ENCODE measurements at places on chromosomes 6 and 20. TPM values are rescaled to one million over a fixed set of nuclear protein-coding genes. Genes with fewer than 3 reads are reported as not detected.
A peak's percentile ranks its signal among the peaks of the same experiment; 100 is the strongest.

PDYN gene
- total RNA-seq = not detected

GRCh38 chr6:136225496-136225895 lies 24.6 kb downstream of the MTFR2 start:
- H3K4me1 ChIP-seq = peaks cover 7% of the 10 kb centered on the region
- H3K36me3 ChIP-seq = peaks cover 5% of the 10 kb centered on the region
- no peaks in the 10 kb centered on the region for H3K27me3 ChIP-seq

- H3K27ac ChIP-seq = no peak overlapping the region
- peaks cover 3% of the 10 kb centered on the region for H3K27me3 ChIP-seq
- no peaks in the 10 kb centered on the region for H3K36me3 ChIP-seq
- DNase-seq = no peak
- no peak overlapping the region for H3K4me3 ChIP-seq
Measured at GRCh38 chr20:63141531-63141930, 74.4 kb downstream of the YTHDF1 start.

FOXQ1 gene
- not detected for total RNA-seq

- H3K36me3 ChIP-seq = no peaks in the 10 kb centered on the region
- H3K4me1 ChIP-seq = no peaks in the 10 kb centered on the region
- H3K4me3 ChIP-seq = no peak overlapping the region
- DNase-seq = no peak
- H3K27me3 ChIP-seq = peaks cover 3% of the 10 kb centered on the region
Measured at GRCh38 chr6:46948699-46949098, 27.0 kb upstream of the ADGRF5 start.

DNA sequence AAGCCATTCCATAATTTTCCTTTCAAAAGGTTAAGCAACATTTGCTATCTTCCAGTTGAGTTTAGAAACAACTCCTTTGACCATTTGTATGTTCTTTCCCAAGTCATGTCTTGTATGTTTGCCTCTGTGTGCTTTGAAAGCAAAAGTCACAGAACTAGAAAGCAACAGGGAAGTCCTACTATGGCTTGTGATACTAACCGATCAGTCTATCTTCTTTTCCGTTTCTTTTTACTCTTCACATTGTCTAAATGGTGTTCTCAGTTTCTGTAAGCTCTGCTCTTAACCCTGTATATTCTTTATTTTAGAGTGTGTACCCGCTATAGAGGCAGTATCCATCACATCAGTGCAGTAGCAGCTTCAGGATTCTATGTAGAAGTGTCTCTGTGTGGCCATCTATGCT lies 32.9 kb downstream of the TMEM244 start:
- H3K4me3 ChIP-seq = no peak overlapping the region
- no peak for DNase-seq
- no peaks in the 10 kb centered on the region for H3K4me1 ChIP-seq
- H3K27ac ChIP-seq = no peak overlapping the region
- H3K36me3 ChIP-seq = no peaks in the 10 kb centered on the region
- H3K27me3 ChIP-seq = no peaks in the 10 kb centered on the region

DNA sequence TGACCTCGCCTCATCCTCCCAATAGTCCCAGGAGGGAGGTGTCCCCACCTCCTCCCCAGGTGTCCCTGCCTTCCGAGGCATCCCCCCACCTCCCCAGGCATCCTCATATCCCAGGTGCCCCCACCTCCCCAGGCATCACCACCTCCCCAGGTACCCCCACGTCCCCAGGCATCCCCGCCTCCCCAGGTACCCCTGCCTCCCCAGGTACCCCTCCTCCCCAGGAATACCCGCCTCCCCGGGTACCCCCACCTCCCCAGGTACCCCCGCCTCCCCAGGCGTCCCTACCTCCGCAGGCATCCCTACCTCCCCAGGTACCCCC lies 198.9 kb downstream of the SYNDIG1 start:
- no peak for DNase-seq
- no peak overlapping the region for H3K4me3 ChIP-seq
- no peaks in the 10 kb centered on the region for H3K27me3 ChIP-seq
- H3K27ac ChIP-seq = no peak overlapping the region

PLTP gene
- 4.8 TPM for total RNA-seq

OR14J1 gene
- not detected for total RNA-seq

GRCh38 chr20:44324343-44324742 lies 12.5 kb upstream of the R3HDML start:
- no peak overlapping the region for H3K4me3 ChIP-seq
- no peaks in the 10 kb centered on the region for H3K27me3 ChIP-seq
- no peaks in the 10 kb centered on the region for H3K36me3 ChIP-seq
- no peak for DNase-seq

GRCh38 chr6:142819603-142820337 lies 125.2 kb downstream of the HIVEP2 start:
- peaks cover 83% of the 10 kb centered on the region for H3K4me1 ChIP-seq
- H3K36me3 ChIP-seq = peaks cover 26% of the 10 kb centered on the region
- H3K27me3 ChIP-seq = no peaks in the 10 kb centered on the region
- peak overlapping the region; percentile 79 for H3K4me3 ChIP-seq
- DNase-seq = peak; percentile 65
- H3K27ac ChIP-seq = peak overlapping the region; percentile 94

GRCh38 chr20:37630166-37630565 lies 63.7 kb upstream of the CTNNBL1 start:
- no peaks in the 10 kb centered on the region for H3K4me1 ChIP-seq
- DNase-seq = no peak
- peaks cover 31% of the 10 kb centered on the region for H3K27me3 ChIP-seq
- no peak overlapping the region for H3K4me3 ChIP-seq

CLPSL2 gene
- not detected for total RNA-seq

DNA sequence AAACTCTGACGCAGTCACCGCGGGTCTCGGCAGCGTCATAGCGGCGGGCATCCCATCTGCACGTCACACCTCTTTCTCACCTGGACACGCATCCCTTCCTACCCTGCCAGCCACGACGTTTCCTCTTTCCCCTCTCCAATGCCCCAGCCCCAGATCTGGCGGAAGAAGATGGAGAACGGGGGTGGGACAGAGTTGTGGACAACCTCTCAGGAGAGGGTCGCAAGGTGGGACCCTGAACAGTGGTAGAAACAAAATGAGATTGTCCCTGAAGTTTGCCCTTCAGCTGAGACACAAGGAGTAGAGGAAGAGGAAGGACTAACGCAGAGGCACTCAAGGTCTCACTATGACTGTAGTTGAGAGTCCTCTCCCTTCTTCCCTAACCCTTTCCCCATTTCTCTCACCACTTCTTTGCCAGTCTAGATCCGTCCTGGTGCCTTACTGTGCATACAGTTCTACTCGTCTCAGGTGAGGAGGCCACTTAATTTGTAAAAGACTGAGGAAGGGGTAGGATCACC lies 562 bp downstream of the TRIM39 start:
- peaks cover 21% of the 10 kb centered on the region for H3K36me3 ChIP-seq
- peak overlapping the region; percentile 84 for H3K4me3 ChIP-seq
- peak overlapping the region; percentile 84 for H3K27ac ChIP-seq
- peaks cover 43% of the 10 kb centered on the region for H3K4me1 ChIP-seq
- no peak for DNase-seq

TMEM200A gene
- total RNA-seq = not detected

WFDC12 gene
- total RNA-seq = not detected

DNA sequence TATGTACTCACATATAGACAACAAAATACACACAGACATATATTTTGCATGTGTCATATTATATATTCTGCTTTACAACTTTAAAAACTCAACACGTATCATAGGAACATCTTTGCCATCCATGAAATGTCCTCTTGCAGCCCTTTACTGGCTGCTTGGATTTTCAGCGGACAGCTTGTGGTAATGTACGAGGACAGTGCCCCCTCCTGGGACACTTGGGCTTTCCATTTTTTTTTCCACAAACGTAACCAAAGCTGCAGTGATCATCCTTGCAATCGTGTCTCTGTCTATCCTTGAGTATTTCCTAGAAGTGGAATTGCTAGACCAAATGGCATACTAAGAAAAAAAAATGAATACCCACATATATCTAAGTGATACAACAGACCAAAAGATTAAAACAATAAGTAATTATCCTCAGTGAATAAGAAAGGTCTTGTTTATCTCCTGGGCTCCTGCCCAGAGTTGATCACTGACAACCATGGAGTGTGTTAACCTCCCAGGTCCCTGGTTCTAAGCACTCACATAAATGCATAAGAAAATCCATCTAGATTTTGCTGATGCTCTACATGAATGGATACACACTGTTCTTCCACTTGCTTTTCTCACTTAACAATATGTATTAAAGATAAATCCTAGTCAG lies 18.1 kb downstream of the BPI start:
- H3K4me1 ChIP-seq = no peaks in the 10 kb centered on the region
- H3K27ac ChIP-seq = no peak overlapping the region
- no peak overlapping the region for H3K4me3 ChIP-seq
- DNase-seq = peak; percentile 27
- peaks cover 18% of the 10 kb centered on the region for H3K27me3 ChIP-seq
- no peaks in the 10 kb centered on the region for H3K36me3 ChIP-seq

MCCD1 gene
- not detected for total RNA-seq

GRCh38 chr6:55937261-55937947 lies 62.0 kb upstream of the BMP5 start:
- DNase-seq = no peak
- H3K27ac ChIP-seq = no peak overlapping the region
- H3K4me3 ChIP-seq = no peak overlapping the region
- no peaks in the 10 kb centered on the region for H3K27me3 ChIP-seq
- H3K36me3 ChIP-seq = no peaks in the 10 kb centered on the region

GRCh38 chr6:62808565-62809293 lies 402.5 kb upstream of the FKBP1C start:
- H3K27ac ChIP-seq = no peak overlapping the region
- no peak overlapping the region for H3K4me3 ChIP-seq
- no peaks in the 10 kb centered on the region for H3K27me3 ChIP-seq
- no peak for DNase-seq

- H3K4me3 ChIP-seq = no peak overlapping the region
- no peaks in the 10 kb centered on the region for H3K36me3 ChIP-seq
- no peaks in the 10 kb centered on the region for H3K27me3 ChIP-seq
- no peaks in the 10 kb centered on the region for H3K4me1 ChIP-seq
- no peak overlapping the region for H3K27ac ChIP-seq
Measured at GRCh38 chr6:161489626-161490306, 215.9 kb upstream of the AGPAT4 start.

ARMH2 gene
- not detected for total RNA-seq

MUC22 gene
- not detected for total RNA-seq

GRCh38 chr6:71482742-71483141 lies 194.1 kb downstream of the OGFRL1 start:
- H3K36me3 ChIP-seq = no peaks in the 10 kb centered on the region
- no peak for DNase-seq
- no peaks in the 10 kb centered on the region for H3K4me1 ChIP-seq
- H3K4me3 ChIP-seq = no peak overlapping the region
- H3K27me3 ChIP-seq = peaks cover 5% of the 10 kb centered on the region
- no peak overlapping the region for H3K27ac ChIP-seq
